ENCODE measurements at places on chromosomes 4 and X.

DNA sequence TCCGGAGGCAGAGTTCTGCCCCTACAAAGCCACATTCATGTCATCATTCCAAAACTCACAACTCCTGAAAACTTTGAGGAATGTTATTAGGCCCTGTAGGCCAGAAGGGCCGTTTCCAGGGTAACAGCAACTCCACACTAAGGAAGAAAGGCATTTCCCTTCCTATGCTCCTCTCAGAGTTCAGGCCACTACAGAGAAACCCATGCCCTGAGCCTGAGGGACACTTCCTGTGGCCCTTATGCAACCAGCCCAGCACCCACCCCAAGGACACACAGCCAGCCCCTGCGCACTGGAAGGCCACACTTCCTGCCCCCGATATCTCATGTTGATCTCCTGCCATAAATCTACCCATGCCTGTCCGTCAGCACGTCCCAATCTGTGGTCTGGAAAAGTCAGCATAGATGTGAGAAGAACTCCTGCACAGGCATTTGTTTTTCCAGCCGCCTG lies 289.3 kb downstream of the BCOR start:
- peak; percentile 6 for DNase-seq

DNA sequence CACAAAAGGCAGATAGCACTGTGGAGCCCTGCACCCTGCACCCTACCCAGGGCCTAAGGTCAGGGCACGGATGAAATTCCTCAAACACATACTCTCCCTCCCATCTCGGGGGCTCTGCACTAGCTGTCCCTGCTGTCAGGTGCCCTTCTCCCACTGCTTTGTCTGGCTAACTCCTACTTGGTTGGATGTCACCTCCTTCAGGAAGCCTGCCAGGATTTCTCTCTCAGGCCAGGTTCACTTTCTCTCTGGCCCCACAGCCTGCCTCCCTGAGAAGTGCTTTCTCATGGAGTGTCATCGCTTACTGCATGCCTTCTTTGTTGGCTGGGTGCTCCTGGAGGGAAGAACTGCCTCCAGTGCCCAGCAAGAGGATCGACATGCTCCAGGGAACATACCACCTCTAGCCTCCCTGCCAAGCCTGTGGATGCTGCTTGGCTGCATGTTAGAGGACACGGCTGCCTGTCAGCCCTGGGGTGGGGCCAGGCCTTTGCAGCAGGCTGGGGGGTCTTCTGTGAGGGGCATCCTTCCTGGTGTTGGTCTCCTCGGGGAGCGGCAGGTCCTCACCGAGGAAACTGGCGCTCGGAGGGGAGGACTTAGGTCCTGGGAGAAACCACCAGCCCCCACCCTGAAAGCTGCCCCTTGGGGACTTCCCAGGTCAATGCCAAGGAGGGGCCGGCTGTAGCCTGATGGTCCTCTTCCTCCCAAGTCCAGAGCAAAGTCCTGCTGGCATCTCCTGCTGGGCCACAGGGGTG lies 15.0 kb downstream of the ABLIM2 start:
- DNase-seq, result no peak

- no peak for DNase-seq
Measured at GRCh38 chrX:83888585-83888984, 27.6 kb downstream of the CYLC1 start.

DNA sequence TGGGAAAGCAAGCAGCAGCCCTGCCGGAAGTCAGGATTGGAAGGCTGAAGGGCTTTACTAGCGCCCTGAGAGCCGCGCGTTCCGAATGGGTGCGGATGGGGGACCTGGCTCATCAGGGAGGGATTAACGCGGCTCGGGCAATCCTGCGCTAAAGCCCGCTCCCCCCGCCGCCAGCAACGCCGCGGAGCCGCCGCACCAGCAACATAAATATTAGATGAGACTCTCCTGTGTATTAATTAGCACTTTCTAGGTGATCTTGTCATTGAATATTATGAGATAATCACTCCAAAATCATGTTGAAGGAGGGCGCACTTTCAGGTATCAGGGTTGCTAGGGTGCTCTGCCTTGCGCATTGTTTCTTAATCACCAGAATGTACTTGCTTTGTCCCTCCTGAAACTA lies 357.2 kb upstream of the FAM241A start:
- DNase-seq, result no peak

- peak; percentile 60 for DNase-seq
Measured at GRCh38 chrX:154373340-154374306, 811 bp downstream of the FLNA start.

GRCh38 chr4:162803378-162803777 lies 363.3 kb downstream of the NAF1 start:
- DNase-seq, result no peak

DNA sequence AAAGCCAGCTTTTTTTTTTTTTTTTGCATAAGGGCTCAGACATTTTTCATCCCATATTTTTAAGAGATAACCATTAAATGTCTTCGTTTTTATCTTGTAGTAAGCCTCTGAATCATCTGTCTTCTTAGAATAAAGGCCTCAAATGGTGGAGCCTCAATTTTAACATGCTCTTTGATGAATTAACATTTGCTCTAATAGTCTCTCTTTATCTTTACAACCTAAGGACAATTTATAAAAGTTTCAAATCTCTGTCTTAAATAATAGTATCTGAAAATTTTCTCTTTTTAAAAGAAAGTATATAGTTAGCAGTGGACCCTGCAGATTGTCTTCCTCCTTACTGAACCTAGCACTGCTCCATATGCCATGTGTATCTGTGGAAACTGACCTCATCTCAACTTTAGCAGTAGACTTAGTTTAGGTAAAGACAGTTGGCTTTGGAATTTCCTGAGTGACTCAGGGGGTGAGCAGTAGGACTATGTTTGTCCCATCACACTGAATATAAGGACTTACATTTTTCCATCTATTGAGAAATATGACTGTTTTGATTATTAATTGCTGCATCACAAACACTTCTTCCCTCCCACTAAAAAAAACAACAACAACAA lies 1658.0 kb downstream of the STIM2 start:
- DNase-seq, result no peak

DNA sequence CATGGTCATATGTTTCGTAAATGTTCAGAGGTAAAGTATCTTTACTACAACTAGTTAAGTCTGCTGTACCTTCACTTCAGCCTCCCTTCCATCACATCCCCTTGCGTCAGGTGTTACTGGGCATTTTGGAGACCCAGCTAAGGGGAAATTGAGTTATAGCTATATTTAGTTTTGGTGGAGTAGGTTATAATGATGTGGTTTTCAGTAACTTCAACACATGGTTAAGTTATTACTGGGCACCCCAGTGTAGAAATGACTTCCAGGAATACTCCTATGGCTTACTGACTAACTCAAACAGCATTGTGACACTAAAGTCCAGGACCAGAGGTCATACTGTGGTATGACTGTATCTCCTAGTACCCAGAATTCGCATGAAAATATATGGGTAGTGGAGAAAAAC lies 23.4 kb upstream of the ACSL1 start:
- no peak for DNase-seq

DNA sequence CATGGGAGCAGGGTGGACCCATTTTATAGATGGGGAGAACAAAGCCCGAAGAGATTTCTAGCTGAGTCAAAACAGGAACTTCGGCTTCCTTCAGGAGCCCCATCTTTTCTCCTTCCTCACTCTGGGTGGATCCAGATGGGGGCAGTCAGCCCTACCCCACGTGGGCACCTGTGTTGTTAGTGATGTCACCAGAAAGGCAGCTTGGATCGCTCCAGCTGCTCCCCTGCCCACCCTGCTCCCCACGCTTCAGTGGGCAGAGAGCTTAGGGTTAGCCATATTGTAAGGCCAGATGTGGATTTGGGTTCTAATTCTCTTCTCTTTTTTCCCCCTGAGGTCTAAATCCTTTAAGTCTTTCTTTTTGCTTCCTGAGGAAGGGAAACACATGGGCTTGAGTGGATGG lies 132.3 kb upstream of the PJA1 start:
- DNase-seq, result no peak

DNA sequence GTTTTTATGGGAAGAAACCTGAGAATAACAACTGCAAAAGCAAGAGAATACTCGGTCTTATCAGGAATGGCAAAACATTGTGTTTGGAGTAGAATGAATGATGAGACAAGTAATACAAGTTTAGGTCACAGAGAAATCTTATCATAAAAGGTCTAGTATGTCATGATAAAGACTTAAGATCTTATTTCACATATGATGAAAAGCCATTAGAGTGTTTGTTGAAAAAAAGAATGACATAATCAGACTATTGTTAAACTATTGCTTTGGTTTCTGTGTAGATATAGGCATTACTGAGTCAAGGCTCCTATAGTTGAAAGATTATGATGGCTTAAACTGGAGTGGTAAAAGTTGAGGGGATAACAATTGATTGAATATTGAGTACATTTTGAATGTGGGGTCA lies 603.6 kb downstream of the CCSER1 start:
- no peak for DNase-seq

GRCh38 chr4:121668368-121669162 lies 28.2 kb downstream of the ANXA5 start:
- DNase-seq, result peak; percentile 90

DNA sequence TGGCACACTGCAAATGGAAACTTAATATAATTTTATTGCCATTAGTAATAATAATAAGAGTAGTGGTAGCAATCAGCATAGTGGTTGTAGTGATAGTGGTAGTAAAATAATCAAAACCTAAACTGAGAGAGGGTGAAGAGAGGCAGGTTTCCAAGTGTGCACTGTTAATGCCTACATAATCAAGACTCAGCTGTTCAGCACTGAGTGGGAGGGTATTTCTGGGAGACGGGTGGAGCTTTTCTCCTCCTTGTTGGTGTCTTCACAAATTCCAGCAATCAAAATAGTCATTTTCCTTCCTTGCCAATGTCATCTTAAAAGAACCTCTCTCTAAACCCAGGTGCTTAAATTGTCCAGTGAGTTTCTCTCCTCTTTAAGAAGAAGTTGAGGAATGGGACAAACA lies 18.6 kb downstream of the CCDC149 start:
- DNase-seq, result no peak

DNA sequence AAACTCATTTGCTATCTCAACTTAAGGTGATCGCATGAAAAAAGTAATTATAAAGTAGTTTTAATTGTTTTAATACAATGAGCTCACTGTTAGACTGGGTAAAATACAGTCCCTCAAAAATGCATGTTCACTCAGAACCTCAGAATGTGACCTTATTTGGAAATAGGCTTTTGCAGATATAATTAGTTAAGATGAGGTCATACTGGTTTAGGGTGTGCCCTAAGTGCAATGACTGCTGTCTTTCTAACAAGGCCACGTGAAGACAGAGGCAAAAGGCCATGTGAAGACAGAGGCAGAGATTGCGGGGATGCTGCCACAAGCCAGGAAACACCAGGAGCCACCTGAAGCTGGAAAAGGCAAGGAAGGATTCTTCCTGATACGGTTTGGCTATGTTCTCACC lies 262.1 kb downstream of the NKX6-1 start:
- DNase-seq, result no peak

DNA sequence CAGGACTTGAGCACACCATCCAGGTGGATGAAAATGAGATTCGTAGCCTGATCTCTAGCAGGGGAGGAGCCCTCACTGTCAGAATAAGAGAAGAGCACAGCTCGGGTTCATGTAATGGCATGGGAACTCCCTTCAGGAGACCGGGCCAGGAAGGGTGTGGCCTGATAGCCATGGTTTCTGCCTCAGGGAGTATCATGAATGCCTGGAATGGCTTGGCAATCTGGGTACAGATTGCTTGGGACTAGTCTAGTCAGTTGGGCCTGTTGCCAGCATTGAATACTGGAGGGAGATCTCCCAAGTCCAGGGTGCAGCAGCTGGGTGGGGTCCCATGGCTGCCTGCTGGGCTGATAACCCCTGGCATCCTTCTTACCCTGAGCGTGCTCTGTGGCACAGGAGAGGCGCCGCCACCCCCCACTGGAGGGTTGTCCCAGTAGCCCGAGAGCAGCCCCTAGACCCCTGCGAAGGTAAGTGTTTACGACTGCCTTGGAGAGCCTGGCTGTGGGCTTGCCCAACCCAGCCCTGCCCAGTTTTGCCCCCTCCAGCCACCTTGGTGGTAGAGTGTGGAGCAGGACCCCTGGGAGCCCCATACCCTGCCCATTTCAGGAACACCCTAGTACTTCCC lies 298.8 kb downstream of the TEX13A start:
- DNase-seq, result no peak

DNA sequence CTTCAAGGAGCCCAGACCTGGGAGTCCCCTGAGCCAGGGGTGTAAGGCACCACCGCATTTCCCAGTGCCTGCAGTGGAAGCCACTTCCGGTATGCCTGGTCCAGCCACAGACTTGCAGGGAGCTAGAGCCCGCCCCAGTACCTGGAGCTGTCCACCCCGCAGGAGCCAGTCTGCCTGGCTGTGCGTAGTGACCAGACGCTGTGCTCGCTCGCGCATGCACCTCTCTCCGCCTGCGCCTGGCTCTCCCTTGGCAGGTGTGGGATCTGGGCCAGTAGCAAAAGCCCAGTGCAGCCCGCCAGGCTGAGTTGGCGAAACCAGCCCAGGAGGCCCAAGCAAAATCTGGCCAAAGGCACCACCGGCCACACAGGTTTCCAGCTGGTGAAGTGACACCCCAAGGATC lies 973.7 kb upstream of the AGA start:
- DNase-seq, result no peak

DNA sequence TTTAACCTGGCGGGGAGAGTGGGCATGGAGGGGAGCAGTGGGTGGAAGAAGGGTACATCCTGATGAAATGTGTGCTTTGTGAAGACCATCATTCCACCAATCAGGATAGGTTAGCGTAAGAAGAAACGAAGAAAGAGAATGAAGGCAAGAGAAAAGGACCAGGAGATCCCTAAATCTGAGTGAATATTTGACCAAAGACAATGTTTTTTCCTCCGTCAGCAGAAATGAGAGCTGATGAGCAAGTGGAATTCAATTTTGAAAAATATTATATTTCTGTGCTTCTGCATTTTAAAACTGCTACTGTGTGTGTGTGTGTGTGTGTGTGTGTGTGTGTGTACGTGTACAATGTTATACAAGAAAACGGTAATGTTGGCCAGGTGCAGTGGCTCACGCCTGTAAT lies 58.3 kb upstream of the NOCT start:
- DNase-seq, result no peak

- no peak for DNase-seq
Measured at GRCh38 chr4:102430461-102430910, 70.7 kb upstream of the NFKB1 start.

DNA sequence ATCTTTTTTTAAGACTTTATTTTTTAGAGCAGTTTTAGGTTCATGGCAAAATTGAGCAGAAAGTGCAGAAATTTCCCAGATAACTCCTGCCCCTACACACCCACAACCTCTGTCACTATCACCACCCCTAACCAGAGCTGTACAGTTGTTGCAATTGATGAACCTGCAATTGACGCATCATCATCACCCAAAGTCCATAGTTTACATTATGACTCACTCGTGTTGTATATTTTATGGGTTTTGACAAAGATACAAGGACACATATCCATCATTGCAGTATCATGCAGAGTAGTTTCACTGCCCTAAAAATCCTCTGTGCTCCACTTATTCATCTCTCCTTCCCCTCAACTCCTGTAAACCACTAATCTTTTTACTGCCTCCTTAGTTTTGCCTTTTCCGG lies 34.5 kb upstream of the WAS start:
- DNase-seq, result no peak

- no peak for DNase-seq
Measured at GRCh38 chrX:44946771-44947170, 73.8 kb downstream of the KDM6A start.

DNA sequence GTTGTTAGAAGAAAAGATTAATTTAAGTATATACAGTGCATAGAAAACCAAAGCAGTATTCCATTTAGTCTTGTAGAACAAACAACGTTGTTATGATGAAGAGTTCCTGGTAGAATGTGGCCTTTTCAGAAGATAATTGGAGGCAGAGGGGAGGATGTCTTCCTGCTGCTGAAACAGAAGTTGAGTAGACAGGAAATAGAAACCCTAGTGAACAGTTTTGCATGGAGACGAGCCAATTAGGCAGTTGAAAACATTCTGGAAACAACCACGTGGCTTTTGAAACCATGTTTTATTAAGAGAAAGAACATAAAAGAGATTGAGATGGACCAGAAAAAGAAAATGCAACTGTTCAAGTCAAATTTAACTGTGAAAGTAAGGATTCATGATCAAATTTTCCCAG lies 325.2 kb downstream of the CAMK2D start:
- DNase-seq, result peak; percentile 28

Measured in amniotic stem cell (primary cell).